AG09319 (cell line): ENCODE measurements at places on chromosomes 16 and 17.

GRCh38 chr17:78407387-78408000 lies 29.0 kb downstream of the PGS1 start:
- DNase-seq: no peak

DNA sequence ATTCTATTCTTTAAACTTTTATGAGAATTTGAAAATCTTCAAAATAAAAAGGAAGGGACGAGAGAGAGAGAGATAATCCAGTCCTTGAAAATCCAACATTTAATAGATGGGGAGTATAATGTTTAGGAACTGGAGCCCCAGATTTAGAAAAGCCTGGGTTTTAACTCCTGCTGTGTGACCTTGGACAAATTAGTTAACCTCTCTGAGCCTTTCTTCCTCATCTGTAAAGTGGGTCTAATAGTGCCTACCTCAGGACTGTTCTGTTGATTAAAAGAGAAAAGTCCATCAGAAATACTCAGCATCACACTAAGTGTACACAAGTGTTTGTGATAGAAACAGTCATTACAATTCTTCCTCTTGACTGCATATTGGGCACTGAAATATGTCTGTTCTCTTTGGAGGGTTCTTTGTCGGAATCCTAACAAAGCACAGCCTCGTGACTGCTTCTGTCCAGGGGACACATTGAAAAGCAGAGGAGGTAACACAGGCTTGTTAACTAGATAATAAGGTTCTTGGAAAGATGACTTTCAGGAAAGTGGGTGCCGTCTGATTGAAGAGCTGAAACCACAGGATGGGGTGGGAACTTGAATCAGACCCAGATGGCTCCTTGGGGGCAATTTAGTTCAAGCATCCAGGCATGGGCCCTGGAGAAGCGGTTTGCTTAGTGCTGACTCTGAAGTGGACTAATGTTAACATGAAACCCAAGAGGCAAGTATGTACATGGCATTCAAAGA lies 128.2 kb downstream of the CLEC16A start:
- DNase-seq: no peak

DNA sequence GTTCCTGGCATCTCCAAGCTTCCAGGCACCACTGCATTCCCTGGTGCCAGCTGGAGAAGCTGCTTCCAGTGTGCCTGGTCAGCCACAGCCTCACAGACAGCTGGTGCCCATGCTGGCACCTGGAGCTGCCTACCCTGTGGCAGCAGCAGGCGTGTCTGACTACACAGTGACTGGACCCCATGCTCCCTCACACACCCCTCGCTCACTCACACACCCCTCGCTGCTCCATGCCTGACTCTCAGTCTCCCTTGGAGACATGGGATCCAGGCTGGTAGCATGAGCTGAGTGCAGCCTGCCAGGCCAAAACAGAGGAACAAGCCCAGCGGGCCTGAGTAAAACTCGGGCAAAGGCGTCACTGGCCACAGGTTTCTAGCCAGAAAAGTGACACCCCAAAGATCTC lies 59.1 kb upstream of the SMIM36 start:
- no peak for DNase-seq

- no peak for DNase-seq
Observed at GRCh38 chr17:41437769-41438168, 3.0 kb downstream of the KRT38 start.

GRCh38 chr17:76957678-76958464 lies 89.7 kb downstream of the MGAT5B start:
- no peak for DNase-seq

DNA sequence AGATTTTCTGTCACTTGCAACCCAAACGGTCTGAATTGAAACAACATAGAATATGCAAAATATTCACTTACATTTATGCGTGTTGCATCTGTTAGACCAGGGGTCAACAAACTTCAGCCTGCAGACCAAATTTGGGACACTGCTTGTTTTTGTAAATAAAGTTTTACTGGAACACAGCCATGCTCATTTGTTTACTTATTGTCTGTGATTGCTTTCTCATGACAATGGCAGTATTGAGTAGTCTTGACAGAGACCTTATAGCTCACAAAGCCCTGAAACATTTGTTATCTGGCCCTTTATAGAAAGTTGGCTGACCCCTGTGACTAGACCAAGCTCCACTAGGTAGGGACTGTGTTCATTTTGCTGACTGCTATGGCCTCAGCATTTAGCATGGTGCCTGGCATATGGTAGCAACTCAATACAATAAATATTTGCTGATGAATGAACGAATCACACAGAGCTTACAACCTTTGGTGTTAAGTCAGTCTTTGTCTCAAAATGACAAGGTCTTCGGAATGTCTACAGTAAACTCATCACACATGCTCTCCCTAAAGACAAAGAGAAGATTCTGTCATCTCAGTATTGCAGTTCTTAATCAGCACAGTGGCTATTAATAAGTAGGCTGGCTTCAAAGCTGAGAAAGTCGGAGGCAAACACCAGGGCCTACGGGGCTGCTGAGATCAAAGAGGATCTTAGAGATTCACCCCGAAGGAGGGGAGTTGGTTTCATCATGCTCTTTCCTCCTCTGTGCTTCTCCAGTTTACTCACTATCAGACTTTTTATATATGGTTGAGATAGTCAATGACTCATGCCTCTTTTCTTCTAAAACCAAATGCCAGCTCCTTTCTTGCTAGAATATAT lies 95.2 kb upstream of the AXIN2 start:
- DNase-seq: no peak

GRCh38 chr17:38667099-38667786 lies 7.5 kb downstream of the EPOP start:
- DNase-seq: peak; percentile 32

GRCh38 chr16:31042866-31043265 lies 9.5 kb downstream of the STX4 start:
- no peak for DNase-seq

- no peak for DNase-seq
Observed at GRCh38 chr16:78505544-78506366, 406.3 kb downstream of the WWOX start.

DNA sequence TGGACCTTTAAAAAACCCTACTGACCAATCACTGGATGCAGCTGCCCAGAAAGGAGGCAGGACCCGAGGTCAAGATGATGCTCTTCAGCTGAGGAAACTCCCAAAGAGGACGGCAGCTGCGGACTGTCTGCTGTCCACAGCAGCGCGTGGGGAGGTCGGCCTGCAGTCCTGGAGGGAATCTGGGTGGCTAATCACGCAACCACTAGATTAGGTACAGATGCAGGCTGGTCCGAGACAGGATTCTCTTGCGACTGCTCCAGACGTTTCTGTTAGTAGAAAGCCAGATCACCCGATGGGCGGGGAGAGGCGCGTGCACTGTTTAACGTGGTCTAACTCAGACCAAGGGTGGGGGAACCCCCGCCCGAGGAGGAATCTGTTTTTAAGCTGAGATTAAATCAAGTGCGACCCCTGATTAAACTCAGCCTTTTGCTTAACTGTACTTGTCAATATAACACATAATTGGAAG lies 8.8 kb downstream of the CTRB2 start:
- DNase-seq: peak; percentile 58

DNA sequence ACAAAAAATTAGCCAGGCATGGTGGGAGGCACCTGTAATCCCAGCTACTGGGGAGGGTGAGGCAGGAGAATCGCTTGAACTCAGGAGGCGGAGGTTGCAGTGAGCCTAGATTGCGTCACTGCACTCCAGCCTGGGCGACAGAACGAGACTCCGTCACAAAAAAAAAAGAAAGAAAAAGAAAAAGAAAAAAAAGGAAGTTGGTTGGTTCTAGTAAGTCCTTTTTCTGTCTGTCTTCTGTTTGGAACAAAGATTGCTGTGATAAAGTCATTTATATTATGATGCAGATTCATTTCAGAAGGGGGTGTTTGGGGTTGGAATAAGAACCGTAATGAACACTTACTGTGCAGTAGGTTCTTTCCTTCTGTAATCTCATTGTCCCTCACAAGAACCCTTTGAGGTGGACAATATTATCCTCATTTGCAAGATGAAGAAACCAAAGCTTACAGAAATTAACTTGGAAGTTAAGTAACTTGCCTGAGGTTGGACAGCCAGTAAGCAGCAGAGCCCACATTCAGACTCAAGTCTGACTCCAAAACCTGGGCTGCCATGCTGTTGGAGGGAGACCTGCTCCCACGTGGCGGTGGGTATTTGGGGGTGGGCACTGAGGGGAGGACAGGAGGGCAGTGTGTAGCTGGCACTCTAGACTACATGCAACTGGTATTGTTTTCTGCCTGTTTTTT lies 10.3 kb downstream of the MINK1 start:
- DNase-seq: no peak

DNA sequence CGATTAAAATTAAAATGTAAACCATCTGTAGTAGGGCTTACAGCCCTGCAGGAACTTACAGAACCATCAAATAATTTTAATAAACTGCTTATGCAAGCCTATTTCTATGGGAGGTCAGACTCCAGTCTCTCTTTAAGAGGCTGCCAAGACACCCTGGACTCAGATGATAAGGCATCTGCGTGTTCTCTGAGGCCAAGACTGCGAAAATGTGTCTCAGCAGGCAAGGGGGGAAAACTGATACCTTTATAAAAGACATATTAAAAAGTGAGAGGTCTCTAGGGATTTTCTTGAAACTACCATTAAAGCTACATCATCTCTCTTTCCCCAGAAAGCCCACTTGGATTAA lies 32.2 kb downstream of the MPHOSPH6 start:
- no peak for DNase-seq

DNA sequence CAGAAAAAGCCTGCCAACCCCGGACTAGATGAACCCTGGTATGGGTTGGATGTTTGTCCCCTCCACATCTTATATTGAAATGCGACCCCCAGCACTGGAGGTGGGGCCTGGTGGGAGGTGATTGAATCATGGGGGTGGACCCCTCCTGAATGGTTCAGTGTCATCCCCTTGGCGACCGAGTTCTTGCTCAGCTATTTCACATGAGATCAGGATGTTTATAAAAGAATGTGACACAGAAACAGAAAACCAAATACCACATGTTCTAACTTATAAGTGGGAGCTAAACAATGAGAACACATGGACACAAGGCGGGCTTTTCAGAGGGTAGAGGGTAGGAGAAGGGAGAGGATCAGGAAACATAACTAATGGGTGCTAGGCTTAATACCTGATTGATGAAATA lies 576.0 kb upstream of the HSBP1 start:
- DNase-seq: no peak

GRCh38 chr17:67260170-67260987 lies 15.4 kb upstream of the HELZ start:
- peak; percentile 50 for DNase-seq

DNA sequence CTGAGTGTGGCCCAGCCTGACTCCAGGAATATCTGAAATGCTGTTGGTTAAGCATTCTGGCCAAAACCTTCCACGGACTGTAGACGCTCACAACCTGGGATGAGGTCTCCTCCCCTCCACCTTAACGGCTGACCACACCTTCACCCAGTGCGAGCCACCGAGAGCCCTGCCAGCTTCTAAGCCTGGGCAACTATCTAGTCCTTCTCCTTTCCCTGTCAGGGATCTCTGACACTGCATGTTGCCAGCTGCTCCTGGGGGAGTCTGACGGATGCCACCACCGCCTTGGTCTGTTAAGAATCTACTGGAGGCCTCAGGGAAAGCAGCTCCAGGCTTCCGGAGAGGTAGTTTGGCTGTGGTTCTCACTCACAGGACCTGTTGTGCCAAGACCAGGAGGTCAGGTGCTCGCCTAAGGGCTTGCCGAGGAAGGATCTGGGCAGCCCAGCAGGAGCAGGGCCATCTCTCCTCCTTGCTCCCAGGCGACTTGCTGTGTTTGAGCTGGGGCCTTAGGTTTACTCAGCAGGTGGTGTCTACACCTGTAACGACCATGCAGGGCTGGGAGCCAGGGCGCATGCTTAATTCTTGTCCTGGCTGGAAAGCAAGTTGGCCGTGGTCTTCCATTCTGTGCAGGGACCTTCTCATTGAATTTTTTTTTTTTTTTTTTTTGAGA lies 111.8 kb downstream of the NTN1 start:
- no peak for DNase-seq

DNA sequence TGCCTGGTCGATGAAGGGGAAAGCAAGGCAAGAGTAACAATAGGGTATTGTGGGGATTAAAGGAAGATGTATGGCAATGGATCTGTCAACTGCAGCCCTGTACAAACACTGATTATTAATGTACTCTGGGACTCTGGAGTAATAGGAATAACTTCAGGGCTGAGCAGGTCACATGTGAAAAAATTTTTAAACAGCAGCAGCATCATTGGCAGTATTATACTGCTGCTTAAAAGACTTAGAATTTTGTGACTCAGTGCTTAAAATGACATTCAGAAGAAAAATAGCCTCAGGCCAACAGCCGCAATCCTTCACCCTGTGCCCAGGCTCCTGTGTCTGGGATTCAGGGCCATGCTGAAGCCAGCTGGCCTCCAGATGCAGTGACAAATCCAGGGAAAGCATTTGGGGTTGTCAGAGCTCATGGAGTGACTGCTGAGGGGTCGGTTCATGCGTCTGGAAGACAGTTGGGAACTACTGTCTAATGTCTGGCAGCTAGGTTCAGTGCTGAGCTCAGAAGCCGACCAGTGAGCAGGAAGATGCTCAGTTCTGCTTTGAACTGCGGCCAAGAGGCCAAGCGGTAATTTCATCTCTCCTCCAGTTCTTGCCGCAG lies 22.2 kb downstream of the TEX2 start:
- peak; percentile 57 for DNase-seq

DNA sequence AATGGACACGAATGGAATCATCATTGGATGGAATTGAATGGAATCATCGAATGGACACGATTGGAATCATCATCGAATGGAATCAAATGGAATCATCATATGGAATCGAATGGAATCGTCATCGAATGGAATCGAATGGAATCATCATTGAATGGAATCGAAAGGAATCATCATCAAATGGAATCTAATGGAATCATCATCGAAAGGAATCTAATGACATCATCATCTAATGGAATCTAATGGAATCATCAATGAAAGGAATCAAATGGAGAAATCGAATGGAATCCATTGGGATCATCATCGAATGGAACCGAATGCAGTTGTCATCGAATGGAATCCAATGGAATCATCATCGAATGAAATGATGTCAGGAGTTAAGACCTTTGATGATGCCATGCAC lies 154.9 kb downstream of the SHCBP1 start:
- DNase-seq: no peak

- DNase-seq: no peak
Observed at GRCh38 chr16:88076211-88076931, 125.1 kb downstream of the BANP start.

DNA sequence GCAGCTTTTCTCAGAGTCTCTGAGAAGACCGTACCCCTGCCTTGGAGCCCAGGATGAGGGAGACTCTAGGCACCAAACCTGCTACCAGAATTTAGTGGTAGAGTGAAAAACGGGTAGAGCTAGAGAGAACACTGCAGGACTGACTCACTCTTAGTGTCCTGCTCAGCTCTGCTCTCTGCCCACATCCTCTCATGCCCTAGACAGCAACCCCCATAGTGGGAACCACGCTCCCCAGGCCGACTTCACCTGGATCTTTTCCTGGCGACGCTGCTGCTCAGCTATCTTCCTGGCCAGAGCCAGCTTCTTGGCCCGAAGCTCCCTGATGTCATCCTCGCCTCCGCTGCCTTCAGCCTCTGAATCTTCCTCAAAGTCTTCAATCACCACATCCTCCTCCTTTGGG lies 26.7 kb downstream of the HIC1 start:
- no peak for DNase-seq

- DNase-seq: no peak
Observed at GRCh38 chr16:11233727-11234376, 22.2 kb downstream of the SOCS1 start.
